ENCODE measurements at places on chromosomes 5 and 9. TPM values are rescaled to one million over a fixed set of nuclear protein-coding genes. Genes with fewer than 3 reads are reported as not detected.

The HTR4 gene
- total RNA-seq: not detected

The TLX3 gene
- not detected for total RNA-seq

The FOXD4L3 gene
- not detected for total RNA-seq

DNA sequence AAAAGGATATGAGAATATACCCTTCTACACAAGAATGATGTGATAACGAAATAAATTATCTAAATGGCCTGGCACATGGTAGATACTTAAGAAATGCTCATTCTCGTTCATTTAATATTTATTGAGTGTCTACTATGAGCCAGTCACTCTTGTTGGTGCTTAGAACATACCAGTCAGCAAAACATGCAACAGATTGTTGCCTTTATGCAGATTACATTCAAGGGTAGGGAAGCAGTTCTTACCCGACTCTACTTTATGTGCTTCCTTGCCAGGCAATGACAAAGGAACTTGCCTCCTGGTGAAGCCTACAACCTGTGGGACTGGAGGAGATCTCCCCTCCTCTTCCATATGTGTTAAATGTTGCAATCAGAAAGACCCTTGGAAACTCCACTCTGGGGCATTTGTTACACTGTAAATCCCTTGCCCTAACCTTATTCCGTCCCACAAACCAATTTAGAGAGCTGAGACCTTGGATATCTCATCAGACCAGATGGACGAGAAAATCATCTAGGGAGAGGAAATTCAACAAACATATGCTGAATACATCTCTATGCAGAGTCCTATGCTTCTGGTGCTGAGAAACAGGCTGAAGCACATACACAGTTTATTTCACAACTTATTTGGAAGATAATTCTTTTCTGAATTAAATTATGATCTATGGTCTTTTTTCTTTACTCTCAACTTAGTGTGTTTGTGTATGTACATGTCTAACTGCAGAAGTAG lies 128.1 kb upstream of the TRIM32 start:
- no peak overlapping the region for H3K4me3 ChIP-seq
- H3K27me3 ChIP-seq: no peaks in the 10 kb centered on the region
- H3K27ac ChIP-seq: no peak overlapping the region

DNA sequence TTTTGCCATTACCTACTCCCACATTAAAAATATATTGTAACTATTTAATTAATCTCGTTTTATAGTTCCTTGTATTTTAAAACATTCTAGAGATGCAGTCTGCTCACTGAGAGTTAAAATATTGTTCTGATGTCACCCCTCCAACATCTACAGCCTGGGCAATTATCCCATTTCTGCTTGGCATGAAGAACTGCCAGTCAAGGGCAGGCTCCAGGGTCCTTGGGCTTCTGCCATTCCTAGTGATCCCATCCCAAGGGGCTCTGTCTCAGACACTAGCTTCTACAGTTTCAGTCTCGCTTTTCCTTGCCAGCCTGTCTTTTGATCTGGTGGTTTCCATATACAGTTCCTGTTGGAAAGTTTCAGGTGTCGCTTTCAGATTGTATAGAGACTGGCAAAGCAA lies 287.2 kb downstream of the TMEM232 start:
- H3K4me1 ChIP-seq: no peaks in the 10 kb centered on the region
- H3K4me3 ChIP-seq: no peak overlapping the region
- H3K27me3 ChIP-seq: no peaks in the 10 kb centered on the region
- DNase-seq: no peak
